ENCODE measurements at places on chromosomes 1 and 21. TPM values are rescaled to one million over a fixed set of nuclear protein-coding genes. Genes with fewer than 3 reads are reported as not detected.

GRCh38 chr1:222892137-222892769 is 77.4 kb downstream of the DISP1 start:
- no peak overlapping the region for H3K27ac ChIP-seq
- H3K27me3 ChIP-seq: no peaks in the 10 kb centered on the region
- DNase-seq: no peak
- H3K4me1 ChIP-seq: peaks cover 23% of the 10 kb centered on the region

GRCh38 chr21:14768042-14768441 is 221.9 kb upstream of the SAMSN1 start:
- no peak overlapping the region for H3K4me3 ChIP-seq
- no peak overlapping the region for H3K27ac ChIP-seq
- no peaks in the 10 kb centered on the region for H3K36me3 ChIP-seq

DNA sequence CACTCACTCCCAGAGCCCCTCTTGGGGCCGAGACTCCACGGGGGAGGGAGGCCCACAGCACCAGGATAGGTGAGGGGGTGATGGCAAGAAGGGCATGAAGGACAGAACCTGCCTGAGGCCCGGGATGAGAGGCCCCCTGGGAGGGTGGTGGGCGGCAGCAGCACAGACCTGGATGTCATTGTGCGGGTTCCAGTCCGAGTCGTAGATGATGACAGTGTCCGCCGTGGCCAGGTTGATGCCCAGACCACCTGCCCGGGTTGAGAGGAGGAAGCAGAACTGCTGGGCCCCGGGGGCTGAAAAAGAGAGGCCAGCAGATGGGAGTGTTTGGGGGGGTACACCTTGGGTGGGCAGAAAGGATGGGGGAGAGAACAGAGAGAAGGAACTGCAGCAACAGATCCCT is 50.1 kb downstream of the CHD5 start:
- no peaks in the 10 kb centered on the region for H3K4me1 ChIP-seq
- no peak overlapping the region for H3K4me3 ChIP-seq
- H3K36me3 ChIP-seq: peaks cover 4% of the 10 kb centered on the region
- peak; percentile 90 for DNase-seq
- H3K27ac ChIP-seq: no peak overlapping the region

The OR2L3 gene
- total RNA-seq: not detected

The PPIAL4G gene
- not detected for total RNA-seq

The FOXD3 gene
- not detected for total RNA-seq

The PTPN7 gene
- total RNA-seq: not detected

Measured in chondrocyte (in vitro differentiated cells).